Mucosa of descending colon (tissue), 3 donors: ENCODE measurements at places on chromosomes 12 and 14. TPM values are rescaled to one million over a fixed set of nuclear protein-coding genes. Genes with fewer than 3 reads are reported as not detected.

LMO3 gene
- total RNA-seq, result 9.4 TPM

B4GALNT1 gene
- 0.65 TPM for total RNA-seq

SOX5 gene
- 2.8 TPM for total RNA-seq

RFX4 gene
- not detected for total RNA-seq

DNA sequence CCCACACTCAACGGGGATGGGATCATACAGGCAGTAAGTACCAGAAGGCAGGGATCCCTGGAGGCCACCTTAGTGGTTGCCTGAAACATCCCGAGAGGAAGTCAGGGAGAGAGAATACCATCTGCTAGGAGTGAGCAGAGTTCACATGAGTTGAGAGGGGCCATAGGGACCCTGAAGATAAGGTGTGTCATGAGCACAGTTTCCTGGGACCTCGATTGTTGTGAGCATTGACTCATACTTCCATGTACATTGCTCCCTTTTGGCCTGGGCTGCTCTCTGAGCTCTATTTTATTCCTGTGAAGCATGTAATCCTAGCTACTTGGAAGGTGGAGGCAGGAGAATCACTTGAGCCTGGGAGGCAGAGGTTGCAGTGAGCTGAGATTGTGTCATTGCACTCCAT is 120.5 kb downstream of the TBC1D30 start:
- no peak for DNase-seq

- no peak for DNase-seq
Measured at GRCh38 chr14:80095623-80096022, 115.7 kb downstream of the DIO2 start.

- no peak for DNase-seq
Measured at GRCh38 chr12:5905757-5906156, 39.3 kb downstream of the ANO2 start.

DNA sequence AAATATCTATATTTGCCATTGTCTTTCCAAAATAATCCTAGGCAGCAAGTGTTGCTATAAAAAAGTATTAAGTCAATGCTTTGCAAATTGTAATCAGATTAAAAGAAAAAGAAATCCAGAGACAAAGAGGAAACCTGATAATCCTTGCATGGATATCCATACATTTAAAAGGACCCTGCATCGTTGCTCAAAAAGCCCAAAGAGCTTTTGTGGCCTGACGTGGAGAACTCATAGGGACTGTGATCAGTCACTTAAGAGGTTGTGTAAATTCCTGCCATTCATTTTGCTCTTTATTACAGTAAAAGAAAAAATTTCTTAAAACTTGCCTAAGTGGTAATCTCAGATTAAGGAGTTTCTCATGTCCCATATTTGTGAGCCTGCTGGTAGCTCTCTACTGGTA is 392.6 kb downstream of the C12orf75 start:
- no peak for DNase-seq

DNA sequence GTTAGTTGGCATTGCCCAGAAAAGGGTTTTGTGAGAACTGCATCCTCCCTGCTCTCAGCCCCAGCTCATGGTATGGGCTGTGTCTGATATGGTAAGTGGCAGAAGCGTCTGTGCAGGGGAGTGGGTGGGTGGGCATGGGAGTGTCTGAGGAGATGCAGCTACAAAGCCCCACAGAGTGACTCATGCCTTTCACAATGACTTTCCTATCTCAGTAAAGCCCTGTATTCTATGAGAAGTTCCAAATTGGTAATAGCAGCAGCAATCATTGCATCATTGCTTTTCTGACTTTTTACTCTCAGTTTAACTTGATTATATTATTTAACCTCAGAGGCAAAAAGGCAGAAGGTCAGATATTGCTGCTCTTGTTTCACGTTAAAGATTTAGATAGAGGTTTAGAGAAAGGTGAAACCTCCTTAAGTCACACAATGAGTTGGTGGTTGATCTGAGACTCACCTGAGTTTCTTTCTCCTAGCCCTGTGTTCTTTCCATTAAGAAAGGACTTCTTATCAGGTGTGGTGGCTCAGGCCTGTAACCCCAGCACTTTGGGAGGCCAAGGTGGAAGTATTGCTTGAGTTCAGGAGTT is 171.7 kb downstream of the SLC5A8 start:
- DNase-seq, result no peak

DNA sequence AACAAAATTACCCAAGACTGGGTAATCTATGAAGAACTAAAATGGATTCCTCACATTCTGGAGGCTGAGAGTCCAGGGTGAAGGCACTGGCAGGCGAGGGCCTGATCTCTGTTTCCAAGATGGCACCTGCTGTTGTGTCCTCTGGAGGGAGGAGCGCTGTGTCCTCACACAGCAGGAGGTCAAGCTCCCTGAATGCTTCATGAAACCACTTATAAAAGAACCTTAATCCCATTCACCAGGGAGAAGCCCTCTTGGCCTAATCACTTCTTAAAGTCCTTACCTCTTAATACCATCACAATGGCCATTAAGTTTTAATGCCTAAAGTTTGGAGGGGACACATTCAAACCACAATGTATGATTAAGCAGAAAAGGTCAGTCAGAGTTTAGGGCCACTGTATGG is 172.4 kb downstream of the EMP1 start:
- DNase-seq, result no peak

- no peak for DNase-seq
Measured at GRCh38 chr14:69408331-69408960, 10.0 kb downstream of the SLC39A9 start.

GRCh38 chr12:80593766-80594165 is 113.7 kb upstream of the MYF6 start:
- no peak for DNase-seq

GRCh38 chr14:98175436-98175835 is 1096.6 kb downstream of the BCL11B start:
- DNase-seq, result no peak

- no peak for DNase-seq
Measured at GRCh38 chr12:119115296-119115905, 63.3 kb upstream of the HSPB8 start.
